ENCODE measurements at places on chromosomes 12 and 14.

DNA sequence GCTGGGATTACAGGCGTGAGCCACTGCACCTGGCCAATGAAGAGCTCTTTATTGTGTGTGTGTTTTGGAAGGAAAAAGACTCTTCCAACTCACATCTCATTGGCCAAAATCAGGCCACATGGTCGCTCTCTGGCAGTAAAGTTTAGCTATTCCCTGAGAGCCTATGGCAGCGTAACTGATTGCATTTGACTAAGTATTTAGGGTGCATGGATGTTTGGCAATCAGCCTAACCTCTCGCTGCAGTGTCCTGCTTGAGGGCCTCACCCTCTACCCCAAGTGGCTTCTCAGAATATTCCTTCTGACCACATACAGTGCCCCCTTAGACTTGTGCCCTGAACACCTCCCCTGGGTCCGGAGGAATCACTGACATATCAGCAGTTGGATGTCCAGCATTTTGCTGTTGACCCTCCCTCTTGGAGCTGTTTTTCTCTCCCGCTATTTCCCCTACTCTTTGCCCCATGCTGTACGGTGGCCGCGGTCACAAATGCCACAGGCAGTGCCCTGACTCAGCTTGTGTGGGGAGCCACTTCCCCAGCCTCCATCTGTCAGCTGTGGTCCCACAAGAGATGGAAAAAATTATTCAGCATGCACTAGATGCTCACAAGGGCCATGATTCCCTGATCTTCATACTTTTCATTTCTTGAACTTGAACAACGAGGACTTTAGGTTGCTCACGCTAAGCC lies 9.5 kb downstream of the PHETA1 start:
- no peak overlapping the region for H3K27ac ChIP-seq
- no peak overlapping the region for H3K4me3 ChIP-seq
- DNase-seq = peak; percentile 17
- H3K27me3 ChIP-seq = no peaks in the 10 kb centered on the region

GRCh38 chr12:132413931-132414588 lies 75.9 kb upstream of the FBRSL1 start:
- peaks cover 25% of the 10 kb centered on the region for H3K27me3 ChIP-seq
- DNase-seq = no peak
- no peaks in the 10 kb centered on the region for H3K36me3 ChIP-seq
- H3K4me3 ChIP-seq = no peak overlapping the region
- H3K27ac ChIP-seq = no peak overlapping the region
- no peaks in the 10 kb centered on the region for H3K4me1 ChIP-seq

GRCh38 chr12:45234139-45234865 lies 18.4 kb downstream of the ANO6 start:
- H3K36me3 ChIP-seq = no peaks in the 10 kb centered on the region
- H3K27me3 ChIP-seq = no peaks in the 10 kb centered on the region
- DNase-seq = peak; percentile 95
- peak overlapping the region; percentile 99 for H3K27ac ChIP-seq

DNA sequence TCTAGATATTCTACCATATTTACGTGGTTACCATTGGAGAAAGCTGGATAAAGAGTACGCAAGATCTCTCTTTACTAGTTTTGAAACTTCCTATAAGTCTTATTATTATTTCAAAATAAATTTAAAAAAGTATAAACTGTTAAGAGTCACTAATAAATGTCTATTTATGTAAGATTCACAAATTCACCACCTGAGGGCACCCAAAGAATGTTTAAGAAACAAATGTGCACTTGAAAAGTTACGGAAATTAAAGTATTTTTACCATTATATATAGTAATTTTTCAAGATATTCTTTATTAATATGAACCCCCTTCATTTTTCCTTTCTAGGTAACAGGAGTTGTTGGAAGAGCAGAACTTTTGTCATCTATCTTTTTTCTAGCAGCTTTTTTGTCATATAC lies 11.9 kb downstream of the TMTC3 start:
- H3K27me3 ChIP-seq = no peaks in the 10 kb centered on the region
- 0 out of 2 replicates have a peak, but pooled peaks cover 19% of the 10 kb centered on the region for H3K36me3 ChIP-seq
- H3K27ac ChIP-seq = no peak overlapping the region
- DNase-seq = peak; percentile 76

GRCh38 chr12:29102741-29103140 lies 46.3 kb upstream of the FAR2 start:
- H3K4me1 ChIP-seq = no peaks in the 10 kb centered on the region
- no peak for DNase-seq
- no peak overlapping the region for H3K4me3 ChIP-seq
- H3K27me3 ChIP-seq = no peaks in the 10 kb centered on the region

DNA sequence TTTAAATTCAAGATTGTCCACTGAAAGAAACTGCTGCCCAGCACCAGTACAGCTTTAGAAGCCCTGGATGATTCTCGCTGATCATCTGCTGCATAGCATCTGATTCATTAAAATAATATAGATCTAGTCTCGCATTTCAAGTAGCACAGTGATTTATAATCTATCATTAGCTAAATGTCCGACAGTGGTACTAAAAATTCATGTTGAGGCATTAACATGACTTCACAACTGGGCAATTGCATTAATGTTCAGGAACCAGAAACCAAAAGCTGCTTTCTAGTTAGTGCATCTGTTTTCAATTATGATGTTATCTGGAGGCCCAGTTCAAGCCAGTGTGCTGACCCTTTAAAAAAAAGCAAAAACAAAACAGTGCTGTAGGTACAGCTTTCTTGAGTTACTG lies 1987.2 kb upstream of the SEL1L start:
- H3K4me1 ChIP-seq = no peaks in the 10 kb centered on the region
- H3K27me3 ChIP-seq = no peaks in the 10 kb centered on the region
- no peak overlapping the region for H3K27ac ChIP-seq
- H3K4me3 ChIP-seq = no peak overlapping the region
- H3K36me3 ChIP-seq = no peaks in the 10 kb centered on the region

- H3K4me3 ChIP-seq = no peak overlapping the region
- no peaks in the 10 kb centered on the region for H3K27me3 ChIP-seq
- DNase-seq = no peak
- no peaks in the 10 kb centered on the region for H3K36me3 ChIP-seq
Measured at GRCh38 chr12:99257672-99258071, 389.9 kb upstream of the GARIN6 start.

DNA sequence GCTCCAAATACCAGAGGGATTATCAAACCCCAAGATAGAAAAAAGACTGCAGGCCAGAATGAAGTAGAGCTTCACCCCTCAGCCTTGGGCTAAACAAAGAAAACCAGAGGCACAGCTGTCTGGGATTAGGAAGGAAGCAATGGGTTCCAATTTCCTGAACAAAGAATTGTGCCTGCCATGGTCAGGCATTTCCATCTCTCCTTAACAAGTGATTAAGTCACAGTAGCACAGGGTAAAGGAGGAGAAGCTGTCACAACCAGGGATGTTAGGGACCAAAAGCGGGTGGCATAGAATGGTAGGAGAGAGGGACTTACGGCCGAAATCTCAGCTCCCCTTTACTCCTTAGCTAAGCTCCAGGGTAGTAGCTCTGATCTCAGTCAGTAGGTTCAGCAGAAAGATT lies 33.9 kb downstream of the SPTLC2 start:
- no peak overlapping the region for H3K4me3 ChIP-seq
- no peak for DNase-seq
- H3K36me3 ChIP-seq = no peaks in the 10 kb centered on the region
- no peak overlapping the region for H3K27ac ChIP-seq
- H3K4me1 ChIP-seq = peaks cover 41% of the 10 kb centered on the region

- no peak overlapping the region for H3K4me3 ChIP-seq
- H3K27ac ChIP-seq = no peak overlapping the region
- DNase-seq = peak; percentile 15
Measured at GRCh38 chr12:58171914-58172313, 230.5 kb downstream of the ATP23 start.

DNA sequence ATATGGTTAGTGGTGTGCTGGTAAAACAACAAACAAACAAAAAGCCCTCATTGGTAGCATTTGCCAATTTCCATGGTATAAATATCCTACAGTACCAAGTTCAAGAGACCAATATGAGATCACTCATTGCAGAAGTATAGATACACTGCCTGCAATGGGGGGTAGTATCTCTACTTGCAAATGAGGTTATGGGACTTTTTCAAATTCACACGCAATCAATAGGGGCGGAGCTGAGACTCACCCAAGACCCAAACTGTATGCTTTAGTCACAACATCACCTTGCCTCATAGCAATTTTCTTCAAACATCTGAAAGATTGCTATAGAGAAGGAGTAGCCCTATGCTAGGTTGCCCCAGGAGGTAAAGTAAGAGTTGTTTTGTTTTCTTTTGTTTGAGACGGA lies 93.7 kb downstream of the VCPKMT start:
- no peak overlapping the region for H3K27ac ChIP-seq
- peaks cover 29% of the 10 kb centered on the region for H3K4me1 ChIP-seq
- no peak for DNase-seq
- H3K4me3 ChIP-seq = no peak overlapping the region
- H3K36me3 ChIP-seq = no peaks in the 10 kb centered on the region

GRCh38 chr14:77786148-77786547 lies 13.8 kb upstream of the ADCK1 start:
- H3K4me1 ChIP-seq = no peaks in the 10 kb centered on the region
- no peaks in the 10 kb centered on the region for H3K36me3 ChIP-seq
- no peak for DNase-seq
- no peak overlapping the region for H3K4me3 ChIP-seq
- no peaks in the 10 kb centered on the region for H3K27me3 ChIP-seq

DNA sequence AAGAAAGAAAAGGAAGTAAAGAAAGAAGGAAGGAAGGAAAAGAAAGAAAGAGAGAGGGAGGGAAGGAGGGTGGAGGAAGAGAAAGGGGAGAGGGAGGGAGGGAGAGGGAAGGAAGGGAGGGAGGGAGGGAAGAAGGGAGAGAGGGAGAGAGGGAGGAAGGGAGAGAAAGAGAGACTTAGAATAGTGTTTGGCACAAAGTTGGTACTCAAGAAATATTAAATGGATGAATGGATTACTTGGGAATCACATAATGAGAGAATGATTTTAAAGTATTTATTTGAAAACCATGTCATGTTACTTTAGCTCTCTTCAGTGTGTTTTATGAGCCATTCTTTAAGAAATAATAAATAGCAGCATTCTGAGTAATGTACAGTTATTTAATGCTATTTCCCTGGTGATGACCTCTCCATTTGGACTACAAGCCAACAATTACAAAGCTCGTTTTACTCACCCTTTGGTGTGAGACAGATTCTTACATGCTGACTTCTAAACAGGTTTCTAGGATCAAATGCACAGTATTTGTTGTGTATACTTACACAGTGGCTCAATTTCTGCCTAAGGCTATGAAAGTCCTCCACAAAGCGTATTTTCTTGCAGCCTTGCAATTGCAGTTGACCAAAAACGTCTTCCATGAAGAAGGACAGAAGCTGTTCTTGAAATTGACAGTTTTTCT lies 861 bp downstream of the IL26 start:
- no peaks in the 10 kb centered on the region for H3K36me3 ChIP-seq
- peak overlapping the region; percentile 52 for H3K27ac ChIP-seq
- DNase-seq = peak; percentile 89
- no peak overlapping the region for H3K4me3 ChIP-seq
- H3K27me3 ChIP-seq = no peaks in the 10 kb centered on the region
- H3K4me1 ChIP-seq = peaks cover 18% of the 10 kb centered on the region

- no peak overlapping the region for H3K27ac ChIP-seq
- H3K4me1 ChIP-seq = peaks cover 45% of the 10 kb centered on the region
- H3K27me3 ChIP-seq = no peaks in the 10 kb centered on the region
- DNase-seq = no peak
- no peak overlapping the region for H3K4me3 ChIP-seq
Measured at GRCh38 chr14:74840603-74841030, 35.3 kb downstream of the PROX2 start.

GRCh38 chr12:79592865-79593264 lies 97.9 kb downstream of the PAWR start:
- H3K27ac ChIP-seq = no peak overlapping the region
- H3K36me3 ChIP-seq = peaks cover 41% of the 10 kb centered on the region

DNA sequence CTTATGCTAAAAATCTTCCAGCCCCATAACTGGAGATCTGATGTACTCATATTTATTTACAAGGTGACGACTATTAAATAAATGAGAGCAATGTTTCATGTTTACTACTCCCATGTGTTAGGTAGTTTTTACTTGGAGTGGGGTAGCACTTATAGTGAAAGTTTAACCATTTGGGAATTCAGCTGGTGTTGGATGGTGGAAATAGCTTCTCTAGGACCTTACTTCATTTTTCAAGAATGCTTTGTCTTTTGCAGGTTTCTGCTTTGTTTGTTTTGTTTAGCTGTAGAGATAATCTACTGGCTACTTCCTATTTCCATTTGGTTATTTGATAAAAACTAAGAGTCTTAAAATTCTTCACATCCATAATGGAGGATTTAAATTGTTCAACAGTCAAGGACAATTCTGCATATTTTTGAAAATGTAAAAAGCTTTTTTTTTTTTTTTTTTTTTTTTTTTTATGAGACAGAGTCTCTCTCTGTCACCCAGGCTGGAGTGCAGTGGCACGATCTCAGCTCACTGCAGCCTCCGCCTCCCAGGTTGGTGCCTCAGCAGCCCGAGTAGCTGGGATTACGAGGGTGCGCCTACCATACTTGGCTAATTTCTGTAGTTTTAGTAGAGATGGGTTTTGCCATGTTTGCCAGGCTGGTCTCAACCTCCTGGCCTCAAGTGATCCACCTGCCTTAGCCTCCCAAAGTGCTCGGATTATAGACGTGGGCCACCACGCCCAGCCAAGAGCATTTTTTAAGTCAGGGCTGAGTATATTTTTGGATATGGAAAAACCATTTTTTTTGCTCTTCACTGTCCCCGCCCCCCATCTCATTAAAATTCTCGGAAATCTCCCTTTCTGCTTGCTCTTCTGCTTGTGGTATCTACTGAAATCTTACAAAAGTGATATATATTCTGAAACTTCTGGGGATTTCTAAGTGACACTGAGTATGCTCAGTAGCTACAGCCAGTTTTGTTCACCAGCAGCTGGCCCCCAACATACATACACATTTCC lies 1.4 kb upstream of the ABCD2 start:
- DNase-seq = no peak
- H3K4me3 ChIP-seq = peak overlapping the region; percentile 90
- H3K27me3 ChIP-seq = no peaks in the 10 kb centered on the region
- H3K27ac ChIP-seq = 0 out of 2 replicates have a peak overlapping the region, but pooled peaks have one; percentile 43
- H3K4me1 ChIP-seq = 0 out of 2 replicates have a peak, but pooled peaks cover 4% of the 10 kb centered on the region

GRCh38 chr14:72516936-72517700 lies 376.8 kb downstream of the DPF3 start:
- DNase-seq = peak; percentile 85
- H3K4me1 ChIP-seq = peaks cover 15% of the 10 kb centered on the region
- H3K36me3 ChIP-seq = no peaks in the 10 kb centered on the region
- H3K27me3 ChIP-seq = no peaks in the 10 kb centered on the region

- no peaks in the 10 kb centered on the region for H3K4me1 ChIP-seq
- DNase-seq = no peak
- H3K27ac ChIP-seq = no peak overlapping the region
- H3K36me3 ChIP-seq = no peaks in the 10 kb centered on the region
- H3K4me3 ChIP-seq = no peak overlapping the region
Measured at GRCh38 chr12:94849411-94849976, 154.0 kb downstream of the NDUFA12 start.

GRCh38 chr14:65304963-65305362 lies 107.6 kb upstream of the FUT8 start:
- peaks cover 12% of the 10 kb centered on the region for H3K4me1 ChIP-seq
- no peak overlapping the region for H3K4me3 ChIP-seq
- no peak for DNase-seq
- no peaks in the 10 kb centered on the region for H3K27me3 ChIP-seq
- no peak overlapping the region for H3K27ac ChIP-seq

- no peaks in the 10 kb centered on the region for H3K4me1 ChIP-seq
- DNase-seq = peak; percentile 26
- no peaks in the 10 kb centered on the region for H3K36me3 ChIP-seq
- no peak overlapping the region for H3K27ac ChIP-seq
- H3K4me3 ChIP-seq = peak overlapping the region; percentile 35
Measured at GRCh38 chr12:4910502-4911315, 1.0 kb downstream of the KCNA1 start.

- no peaks in the 10 kb centered on the region for H3K36me3 ChIP-seq
- peaks cover 8% of the 10 kb centered on the region for H3K4me1 ChIP-seq
- H3K27me3 ChIP-seq = no peaks in the 10 kb centered on the region
- peak; percentile 8 for DNase-seq
- 0 out of 2 replicates have a peak overlapping the region, but pooled peaks have one; percentile 2 for H3K4me3 ChIP-seq
- H3K27ac ChIP-seq = peak overlapping the region; percentile 6
Measured at GRCh38 chr12:42539696-42540095, 49.9 kb downstream of the PRICKLE1 start.
